ENCODE measurements at places on chromosomes 1 and 21.
A peak's percentile ranks its signal among the peaks of the same experiment; 100 is the strongest.

GRCh38 chr1:35691080-35691479, 27.6 kb downstream of the C1orf216 start:
- no peak for DNase-seq

- no peak for DNase-seq
Measured at GRCh38 chr1:29249170-29249691, 12.9 kb downstream of the PTPRU start.

DNA sequence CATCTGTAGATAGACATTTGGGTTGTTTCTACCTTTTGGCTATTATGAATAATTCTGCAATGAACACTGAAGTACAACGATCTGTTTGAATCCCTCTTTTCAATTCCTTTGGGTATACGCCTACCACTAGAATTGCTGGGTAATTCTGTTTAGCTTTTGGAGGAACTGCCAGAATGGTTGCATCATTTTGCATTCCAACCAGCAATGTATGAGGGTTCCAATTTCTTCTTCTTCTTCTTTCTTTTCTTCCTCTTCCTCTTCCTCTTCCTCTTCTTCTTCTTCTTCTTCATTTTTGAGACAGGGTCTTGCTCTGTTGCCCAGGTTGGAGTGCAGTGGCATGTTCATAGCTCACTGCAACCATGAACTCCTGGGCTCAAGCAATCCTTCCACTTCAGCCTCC, 13.8 kb upstream of the THEM5 start:
- no peak for DNase-seq

GRCh38 chr21:43373362-43374227, 53.3 kb downstream of the SIK1 start:
- no peak for DNase-seq

GRCh38 chr1:214957330-214958137, 125.0 kb upstream of the KCNK2 start:
- no peak for DNase-seq

DNA sequence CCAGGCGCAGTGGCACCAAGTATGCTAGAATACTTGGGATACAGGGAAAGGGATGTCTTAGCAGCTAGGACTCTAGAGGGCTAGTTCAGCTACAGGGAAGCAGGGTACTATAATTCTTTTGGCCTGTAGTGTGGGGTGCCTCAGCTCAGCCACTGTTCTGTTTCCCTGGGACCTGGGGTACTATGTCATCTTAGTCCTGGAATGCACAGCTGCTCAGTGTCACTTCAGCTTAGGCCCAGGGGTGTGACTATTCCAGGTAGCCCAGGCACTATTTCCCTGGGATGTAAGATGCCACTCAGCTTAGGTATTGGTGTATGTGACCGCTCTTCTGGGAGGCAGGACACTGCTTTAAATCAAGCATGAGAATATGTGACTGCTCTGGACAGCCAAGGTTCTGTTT, 34.1 kb downstream of the RGSL1 start:
- DNase-seq, result no peak

DNA sequence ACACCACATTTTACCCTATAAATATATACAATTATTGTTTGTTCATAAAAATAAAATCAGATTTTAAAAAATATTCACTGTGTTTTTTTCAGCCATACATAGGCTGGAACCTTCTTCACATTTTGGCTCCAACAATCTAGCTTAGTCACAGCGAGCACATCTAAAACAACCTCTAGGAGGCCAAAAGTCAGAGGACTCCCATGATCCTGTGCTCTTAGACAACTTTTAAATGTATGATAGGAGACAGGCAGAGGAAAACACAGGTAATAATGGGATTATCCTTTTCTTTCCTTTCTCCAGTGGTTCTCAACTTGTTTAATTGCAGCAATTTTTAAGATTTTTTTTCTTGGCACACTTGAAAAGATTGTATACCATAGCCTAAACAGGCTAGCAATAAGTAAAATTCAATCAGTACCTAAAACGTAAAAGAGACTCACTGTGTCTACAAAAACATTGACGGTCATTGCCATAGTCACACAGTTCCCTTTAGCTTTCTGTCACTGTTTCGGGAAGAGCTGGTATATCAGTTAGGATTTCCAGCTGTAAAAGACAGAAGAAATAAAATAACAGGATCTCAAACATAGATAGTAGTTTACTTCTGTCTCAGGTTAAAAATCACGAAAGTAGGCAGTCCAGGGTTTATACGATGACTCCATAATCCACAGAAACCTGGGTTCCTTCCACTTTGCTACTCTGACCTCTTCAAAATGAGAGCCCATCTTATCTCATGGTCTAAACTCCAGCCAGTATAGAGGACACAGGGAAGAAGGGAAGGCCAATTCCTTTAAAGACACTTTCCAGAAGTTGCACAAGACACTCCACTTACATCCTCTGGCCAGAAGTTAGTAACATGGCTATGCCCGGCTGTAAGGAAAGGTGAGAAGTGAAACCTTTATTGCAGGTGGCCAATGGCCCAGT, 39.2 kb upstream of the CR1L start:
- no peak for DNase-seq

DNA sequence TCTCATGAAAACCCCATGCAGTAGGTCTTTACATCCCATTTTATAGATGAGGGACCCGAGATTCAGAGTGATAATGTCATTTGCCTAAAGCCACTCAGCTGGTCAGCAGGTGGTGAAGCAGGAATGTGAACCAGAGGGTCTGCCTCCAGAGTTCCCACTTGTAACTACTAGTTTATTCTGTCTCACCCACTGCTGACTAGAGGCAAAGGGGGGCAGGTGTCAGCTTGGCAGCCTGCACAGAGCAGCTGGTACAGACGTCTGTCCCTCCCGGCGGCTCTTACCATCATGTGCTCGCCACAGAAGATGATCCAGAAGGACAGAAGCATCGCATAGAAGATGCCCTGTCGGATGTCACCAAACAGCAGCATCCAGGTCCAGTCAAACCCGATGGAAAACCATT, 82.4 kb downstream of the WLS start:
- DNase-seq, result no peak

DNA sequence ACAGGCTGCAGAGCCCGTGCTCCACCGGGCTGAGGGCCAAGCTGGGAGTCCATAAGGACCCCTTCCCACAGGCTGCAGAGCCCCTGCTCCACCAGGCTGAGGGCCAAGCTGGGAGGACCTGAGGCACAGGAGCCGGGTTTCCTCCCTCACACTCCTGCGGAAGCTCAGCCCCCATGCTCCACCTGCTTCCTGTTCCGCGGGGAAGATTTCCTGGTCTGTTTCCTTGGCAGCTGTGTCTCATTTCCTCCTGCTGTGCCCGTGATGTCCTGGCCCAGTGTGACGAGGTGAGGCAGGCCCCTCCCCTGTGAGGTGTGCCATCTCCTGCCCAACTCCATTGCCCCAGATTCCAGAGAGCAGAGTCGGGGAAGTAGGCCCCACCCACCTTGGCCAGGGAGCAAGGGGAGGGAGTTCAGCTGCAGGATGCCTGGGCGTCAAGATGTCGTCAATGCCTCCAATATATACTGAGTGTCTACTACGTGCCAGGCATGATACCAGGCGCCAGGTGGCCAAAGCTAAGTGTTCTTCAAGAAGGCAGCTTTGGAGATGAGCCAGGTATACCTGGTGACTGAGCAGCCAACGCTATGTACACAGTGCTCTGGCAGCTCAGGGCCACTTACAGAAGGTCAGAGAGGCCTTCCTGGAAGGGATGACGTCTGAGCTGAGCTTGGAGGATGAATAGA, 58.8 kb downstream of the NAV1 start:
- DNase-seq, result no peak

DNA sequence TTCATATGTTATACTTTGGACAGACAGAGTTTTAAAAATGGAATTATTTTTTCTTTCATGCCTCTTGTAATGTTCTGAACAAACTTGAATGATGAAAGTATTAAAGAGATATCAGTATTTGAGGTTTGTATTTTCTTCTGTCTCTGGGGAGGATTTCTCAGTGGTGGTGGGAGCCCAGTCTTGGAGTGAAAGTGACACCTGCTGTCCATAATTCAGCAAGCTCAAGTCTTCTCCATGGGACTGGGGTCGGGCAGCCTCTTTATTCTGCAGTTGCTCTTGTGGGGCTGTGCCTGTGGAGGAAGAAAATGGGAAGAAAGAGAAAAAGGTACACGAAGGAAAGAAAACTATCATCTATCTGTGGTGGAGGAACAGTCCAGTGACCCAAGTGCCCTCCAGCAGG, 56.1 kb downstream of the SMYD2 start:
- DNase-seq, result no peak

DNA sequence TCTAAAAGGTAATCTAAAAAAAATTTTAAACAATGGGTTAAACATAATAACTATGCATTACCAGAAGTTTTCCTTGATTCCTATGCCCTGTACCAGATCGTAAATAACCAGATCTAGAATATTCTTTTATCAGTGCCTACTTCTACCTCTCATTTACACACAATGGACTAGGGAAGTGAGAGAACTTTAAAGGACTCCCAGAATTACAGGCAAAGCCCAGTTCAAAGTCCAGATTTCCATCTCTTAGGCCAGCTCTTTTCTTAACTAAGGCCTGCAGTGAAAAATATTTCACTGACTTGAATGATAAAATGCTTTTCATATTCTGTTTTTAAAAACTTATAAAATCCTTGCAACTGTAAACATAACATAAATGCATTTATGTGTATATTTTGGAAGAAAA, 32.6 kb downstream of the ESRRG start:
- no peak for DNase-seq

- no peak for DNase-seq
Measured at GRCh38 chr1:174433451-174433850, 14.3 kb upstream of the GPR52 start.

DNA sequence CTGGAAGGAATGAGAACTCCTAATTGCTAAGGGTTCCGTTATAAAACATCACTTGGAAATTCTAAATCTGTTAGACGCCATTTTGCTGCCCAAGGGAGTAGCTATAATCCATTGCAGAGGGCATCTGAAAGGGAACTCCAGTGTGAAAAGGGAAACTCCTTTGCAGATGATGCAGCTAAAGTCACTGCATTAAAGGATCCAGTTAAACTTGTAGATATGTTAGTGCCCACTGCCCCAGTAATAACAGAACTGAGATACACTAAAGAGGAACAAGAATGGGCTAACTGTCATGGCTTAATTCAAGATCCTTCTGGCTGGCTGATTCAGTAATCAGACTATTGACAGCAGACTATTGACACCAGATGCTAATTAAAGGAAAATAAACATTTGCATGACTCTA, 81.8 kb upstream of the KIAA0040 start:
- no peak for DNase-seq

- no peak for DNase-seq
Measured at GRCh38 chr1:44646261-44647110, 27.8 kb downstream of the TMEM53 start.

GRCh38 chr1:76176000-76176399, 101.5 kb downstream of the ST6GALNAC3 start:
- no peak for DNase-seq

GRCh38 chr1:234592240-234592639, 17.7 kb downstream of the IRF2BP2 start:
- no peak for DNase-seq

DNA sequence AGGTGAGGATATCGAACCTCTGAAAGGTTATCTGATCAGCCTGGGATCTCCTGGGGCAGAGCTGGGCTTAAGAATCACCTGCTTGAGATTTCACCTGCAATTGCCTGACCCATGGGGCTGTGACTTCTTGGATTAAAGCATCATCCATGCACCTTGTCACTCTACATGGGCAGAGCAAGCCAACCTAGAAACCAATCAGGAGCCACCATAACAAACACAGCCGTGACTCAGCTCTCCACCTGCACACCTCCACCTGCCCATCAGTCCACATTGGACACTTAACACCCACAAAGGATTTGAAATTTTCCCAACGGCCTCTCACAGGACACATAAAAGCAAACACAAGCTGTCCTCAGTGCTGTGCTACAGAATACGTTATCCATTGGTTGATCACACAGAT, 35.1 kb upstream of the ETS2 start:
- DNase-seq, result no peak

GRCh38 chr21:17454315-17455027, 58.4 kb upstream of the CXADR start:
- DNase-seq, result peak; percentile 2

DNA sequence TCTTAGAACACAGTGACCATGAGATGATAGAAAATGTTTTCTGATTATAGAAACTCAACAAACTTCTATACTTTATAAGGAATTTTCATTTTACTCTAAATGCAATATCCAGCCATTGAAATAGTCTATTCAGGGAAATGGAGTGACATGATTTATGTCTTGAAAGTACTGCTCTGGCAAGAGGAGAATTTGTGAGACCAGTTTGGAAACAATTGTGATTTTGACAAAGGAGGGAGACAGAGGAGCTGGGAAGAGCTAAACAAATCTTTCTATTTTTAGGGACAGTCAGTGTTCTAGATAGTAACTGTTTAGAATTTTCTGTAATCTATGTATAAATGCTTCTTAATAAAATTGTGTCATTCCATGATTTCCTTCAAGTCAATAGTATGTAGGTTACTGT, 252.3 kb downstream of the FMN2 start:
- DNase-seq, result no peak

- no peak for DNase-seq
Measured at GRCh38 chr1:33390542-33390941, 40.4 kb downstream of the PHC2 start.

GRCh38 chr1:4699376-4700301, 45.2 kb downstream of the AJAP1 start:
- no peak for DNase-seq
